ENCODE measurements at places on chromosomes 11 and 22.

- peak; percentile 47 for DNase-seq
These were observed 87.2 kb downstream of the KCNC1 start for GRCh38 chr11:17821648-17822400.

DNA sequence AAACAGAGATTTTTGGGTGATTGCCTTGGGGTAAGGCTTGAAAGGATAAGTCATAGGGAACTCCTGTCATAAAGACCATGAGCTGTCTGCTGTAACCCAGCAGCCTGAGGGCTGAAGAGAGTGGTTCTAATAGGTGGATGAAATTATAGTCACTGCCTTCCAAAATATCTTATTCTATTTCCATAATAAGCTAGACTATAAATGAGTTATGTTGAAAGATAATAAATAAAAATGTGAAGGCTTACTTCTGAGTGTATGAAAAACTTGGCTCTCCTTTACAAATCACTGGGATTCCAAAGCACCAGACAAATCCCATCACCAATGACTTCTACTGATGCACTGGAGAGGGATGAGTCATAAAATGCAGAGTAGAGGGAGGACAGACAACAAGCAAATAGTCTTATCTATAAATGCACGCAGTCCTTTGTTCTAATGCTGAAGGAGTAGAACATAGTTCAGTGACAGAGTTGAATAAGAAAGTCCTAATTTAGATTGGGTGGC is 775.0 kb upstream of the LRRC4C start:
- DNase-seq: peak; percentile 98

- no peak for DNase-seq
These were observed 72.1 kb upstream of the SLC25A18 start for GRCh38 chr22:17491090-17491640.

DNA sequence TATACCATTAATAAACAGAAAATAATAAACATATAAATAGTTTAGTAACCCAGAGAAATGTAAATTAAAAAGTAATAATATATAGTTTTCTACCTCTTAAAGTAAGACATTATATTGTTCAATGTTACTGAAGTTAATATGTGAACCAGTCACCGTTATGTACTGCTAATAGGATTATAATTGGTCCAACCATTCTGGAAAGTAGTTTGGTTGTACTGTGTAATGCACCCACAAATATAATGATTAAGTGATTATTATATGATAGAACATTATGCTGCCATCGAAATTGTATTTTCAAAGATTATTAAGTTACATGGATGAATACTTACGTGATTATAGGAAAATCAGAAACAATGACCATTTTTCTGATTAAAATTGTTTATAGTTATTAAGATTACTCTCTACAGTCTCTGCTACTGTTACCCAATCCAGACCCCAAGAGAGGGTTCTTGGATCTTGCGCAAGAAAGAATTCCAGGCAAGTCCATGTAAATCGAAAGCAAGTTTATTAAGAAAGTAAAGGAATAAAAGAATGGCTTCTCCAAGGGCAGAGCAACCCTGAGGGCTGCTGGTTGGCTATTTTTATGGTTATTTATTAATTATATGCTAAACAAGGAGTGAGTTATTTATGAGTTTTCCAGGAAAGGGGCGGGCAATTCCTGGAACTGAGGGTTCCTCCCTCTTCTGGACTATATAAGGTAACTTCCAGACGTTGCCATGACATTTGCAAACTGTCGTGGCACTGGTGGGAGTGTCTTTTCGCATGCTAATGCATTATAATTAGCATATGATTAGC is 50.1 kb downstream of the ACER3 start:
- no peak for DNase-seq

DNA sequence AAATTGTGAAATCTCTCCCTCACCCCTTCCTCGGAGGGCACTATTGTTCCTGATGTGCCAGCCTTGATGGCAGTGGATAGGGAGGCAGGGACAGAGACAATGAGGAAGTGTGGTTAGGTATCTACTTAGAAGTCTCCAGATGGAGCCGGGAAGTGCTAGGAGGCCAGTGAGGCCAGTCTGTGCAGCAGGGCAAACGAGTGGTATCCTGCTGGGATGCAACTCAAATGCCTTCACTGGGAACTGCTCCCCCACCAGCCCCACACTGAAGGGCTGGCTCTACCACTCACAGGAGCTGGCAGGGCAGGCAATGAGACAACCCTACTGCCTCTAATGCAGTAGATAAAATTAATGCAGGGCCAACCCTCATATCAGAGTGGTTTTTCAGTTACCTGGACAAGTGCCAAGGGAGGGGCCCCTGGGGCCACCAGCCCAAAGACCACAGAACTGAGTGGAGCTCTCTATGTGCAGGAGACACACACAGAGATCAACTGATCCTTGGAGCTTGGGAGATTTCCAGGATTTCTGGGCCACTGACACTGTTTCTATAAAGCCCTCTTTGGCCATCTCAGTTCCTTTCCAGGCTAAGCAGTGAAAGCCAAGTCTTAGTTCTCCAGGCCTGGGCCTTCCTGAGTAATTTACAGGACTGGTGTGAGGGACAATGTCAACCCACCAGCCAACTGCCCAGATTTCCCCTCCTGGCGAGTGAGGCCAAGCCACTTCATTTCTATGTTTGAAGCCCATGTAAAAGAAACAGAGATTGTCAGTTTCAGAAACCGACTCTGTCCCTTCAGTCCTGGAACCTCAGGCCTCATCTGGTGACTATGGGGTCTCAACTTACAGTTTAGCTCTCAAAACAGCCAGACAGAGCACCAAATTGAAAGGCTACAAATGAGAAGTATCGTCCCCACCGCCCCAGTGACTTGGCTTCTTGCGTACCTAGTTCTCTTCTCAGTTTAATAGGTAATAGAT is 4.1 kb downstream of the MIF start:
- no peak for DNase-seq

- peak; percentile 14 for DNase-seq
These were observed 200.3 kb upstream of the MPPED2 start for GRCh38 chr11:30786256-30787110.

DNA sequence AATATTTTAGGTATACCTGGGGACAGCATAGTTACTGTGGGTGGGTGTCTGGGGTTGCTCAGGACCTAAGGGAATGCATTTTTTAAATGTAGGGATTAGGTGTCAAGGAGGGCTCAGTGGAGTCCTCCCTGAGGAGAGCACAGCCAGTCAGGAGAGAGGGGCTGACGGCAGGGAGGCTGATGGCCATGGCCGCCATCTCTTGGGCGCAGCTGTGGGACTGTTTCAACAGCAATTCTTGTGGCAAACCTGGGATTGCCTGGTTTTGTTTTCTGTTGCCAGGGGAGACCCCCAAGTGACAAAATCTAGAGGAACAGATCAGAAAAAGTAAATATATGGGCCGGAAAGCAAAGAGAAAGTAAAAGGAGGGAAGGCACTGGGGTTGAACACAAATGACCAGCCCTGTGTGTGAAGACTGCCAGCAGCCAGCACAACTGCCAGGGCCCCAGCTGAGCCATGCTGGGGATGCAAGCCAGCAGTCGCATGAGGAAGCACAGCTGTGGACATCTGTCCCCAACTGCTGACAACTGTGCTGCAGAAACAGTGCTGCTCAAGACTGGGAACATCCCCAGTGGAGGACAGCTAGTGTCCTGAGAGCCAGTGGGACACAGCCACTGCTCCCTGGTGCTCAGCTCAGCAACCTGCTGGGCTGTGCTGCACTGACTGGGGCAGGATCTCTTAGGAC is 10.5 kb downstream of the MIF start:
- DNase-seq: no peak

DNA sequence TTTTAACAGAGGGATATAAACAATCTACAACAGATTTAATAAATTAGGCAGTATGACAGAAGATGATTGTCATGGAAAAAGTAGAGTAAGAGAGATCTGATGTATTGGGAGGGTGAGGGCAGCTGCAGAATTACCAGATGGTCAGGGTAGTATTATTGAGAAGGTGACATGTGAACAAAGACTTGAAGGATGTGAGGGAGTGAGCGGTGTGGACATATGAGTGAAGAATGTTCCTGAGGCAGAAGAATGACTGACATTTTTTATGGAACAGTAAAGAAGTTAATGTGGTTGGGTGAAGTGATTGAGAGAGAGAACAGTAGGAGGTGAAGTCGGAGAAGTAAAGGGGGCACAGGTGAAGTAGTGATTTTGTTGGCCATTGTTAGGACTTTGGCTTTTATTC is 42.4 kb upstream of the HIPK3 start:
- no peak for DNase-seq

GRCh38 chr22:20510811-20511577 is 3.6 kb downstream of the MED15 start:
- DNase-seq: no peak

- DNase-seq: no peak
These were observed 86.5 kb downstream of the FAM76B start for GRCh38 chr11:95703049-95703448.

DNA sequence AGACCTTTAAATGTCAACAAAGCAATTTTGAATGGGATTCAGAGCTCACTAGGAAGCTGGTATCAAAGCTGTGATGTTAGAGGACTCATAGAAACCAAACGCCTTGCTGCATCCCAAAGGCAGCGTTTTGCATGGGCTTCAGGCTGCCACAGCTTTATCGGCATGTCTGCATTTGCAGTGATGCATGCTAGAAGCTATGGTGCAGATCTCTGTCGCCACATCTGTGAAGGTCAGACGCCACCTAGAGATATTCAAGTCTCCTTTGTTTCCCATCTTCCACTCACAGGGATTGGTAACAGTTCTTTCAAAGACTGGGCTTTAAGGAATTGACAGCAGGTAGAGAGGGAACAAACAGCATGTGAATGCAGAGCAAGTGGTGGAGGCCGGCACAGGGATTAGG is 47.8 kb downstream of the NTM start:
- DNase-seq: no peak

DNA sequence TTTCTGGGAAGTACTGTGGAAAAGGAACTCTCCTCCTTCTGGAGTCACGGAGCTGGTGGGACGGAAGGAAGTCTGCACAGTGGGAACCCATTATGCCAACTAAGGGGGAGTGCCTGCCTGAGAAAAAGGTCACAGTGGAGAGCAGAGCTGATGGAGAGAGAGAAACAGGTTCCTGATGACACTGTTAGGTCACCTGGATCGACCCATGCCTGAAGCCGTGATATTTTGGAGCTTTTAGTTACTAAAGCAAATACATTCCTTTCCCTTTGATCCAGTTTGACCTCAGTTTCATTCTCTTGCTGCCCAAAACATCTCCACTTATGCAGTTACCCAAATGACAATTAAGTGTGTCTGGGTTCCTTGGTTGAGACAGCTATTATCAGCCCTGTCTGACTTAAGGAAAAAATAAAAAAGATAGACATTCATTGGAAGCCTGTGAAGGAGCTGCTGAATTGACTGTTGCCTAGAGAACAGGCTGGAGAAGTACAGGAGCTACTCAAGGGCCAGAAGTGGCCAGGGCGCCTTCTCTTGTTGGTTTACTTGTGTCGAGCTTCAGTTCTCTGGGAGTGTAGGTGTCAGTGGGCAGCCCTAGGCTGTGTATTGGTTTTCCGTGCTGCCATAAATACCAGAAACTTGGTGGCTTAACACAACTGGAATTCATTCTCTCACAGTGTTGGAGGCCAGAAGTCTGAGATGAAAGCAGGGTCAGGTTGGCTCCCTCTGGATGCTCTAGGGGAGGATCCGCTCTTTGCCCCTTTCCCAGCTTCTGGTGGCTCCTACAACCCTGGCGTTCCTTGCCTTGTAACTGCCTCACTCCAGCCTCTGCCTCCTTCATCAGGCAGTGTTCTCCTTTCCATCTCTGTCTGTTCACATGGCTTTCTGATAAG is 13.6 kb downstream of the MRGPRD start:
- DNase-seq: no peak

DNA sequence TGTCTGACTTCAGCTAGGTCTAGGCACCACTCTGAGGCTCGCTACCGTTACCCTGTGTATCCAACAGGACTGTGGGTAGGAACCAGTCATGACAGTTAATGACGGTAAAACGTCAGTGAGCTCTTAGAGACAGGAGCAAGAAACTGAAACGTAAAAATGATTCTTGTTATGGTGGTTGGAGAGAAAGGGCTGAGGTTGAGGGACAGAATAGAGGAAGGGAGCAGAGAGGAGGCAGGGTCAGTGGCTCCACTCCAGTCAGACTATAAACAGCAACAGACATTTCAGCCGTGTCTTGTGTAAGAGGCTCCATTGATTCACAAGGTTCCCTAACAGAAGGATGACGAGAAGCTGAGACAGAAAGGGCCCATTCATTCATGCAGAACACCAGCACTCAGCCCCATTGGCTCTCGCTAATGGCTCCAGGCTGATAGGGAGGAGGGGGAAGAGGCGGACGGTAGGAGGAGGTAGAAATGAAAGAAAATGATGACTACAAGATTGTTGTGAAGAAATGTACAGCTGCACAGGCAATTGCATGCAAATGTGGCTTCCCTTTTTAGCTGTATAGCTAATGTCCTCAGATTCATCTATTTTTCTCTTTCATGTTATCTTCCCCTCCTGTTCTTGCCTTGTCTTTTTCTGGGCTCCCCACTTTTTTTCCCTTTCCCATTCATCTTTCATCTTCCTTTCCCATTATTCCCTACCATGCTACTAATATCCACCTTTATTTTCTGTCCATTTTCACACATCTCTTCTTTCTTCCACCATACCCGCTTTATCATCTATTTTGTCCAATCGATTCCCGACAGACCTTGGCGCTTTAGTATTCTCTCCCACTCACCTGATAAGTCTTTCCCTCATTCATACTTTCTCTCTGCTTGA is 34.3 kb downstream of the ETS1 start:
- peak; percentile 45 for DNase-seq

DNA sequence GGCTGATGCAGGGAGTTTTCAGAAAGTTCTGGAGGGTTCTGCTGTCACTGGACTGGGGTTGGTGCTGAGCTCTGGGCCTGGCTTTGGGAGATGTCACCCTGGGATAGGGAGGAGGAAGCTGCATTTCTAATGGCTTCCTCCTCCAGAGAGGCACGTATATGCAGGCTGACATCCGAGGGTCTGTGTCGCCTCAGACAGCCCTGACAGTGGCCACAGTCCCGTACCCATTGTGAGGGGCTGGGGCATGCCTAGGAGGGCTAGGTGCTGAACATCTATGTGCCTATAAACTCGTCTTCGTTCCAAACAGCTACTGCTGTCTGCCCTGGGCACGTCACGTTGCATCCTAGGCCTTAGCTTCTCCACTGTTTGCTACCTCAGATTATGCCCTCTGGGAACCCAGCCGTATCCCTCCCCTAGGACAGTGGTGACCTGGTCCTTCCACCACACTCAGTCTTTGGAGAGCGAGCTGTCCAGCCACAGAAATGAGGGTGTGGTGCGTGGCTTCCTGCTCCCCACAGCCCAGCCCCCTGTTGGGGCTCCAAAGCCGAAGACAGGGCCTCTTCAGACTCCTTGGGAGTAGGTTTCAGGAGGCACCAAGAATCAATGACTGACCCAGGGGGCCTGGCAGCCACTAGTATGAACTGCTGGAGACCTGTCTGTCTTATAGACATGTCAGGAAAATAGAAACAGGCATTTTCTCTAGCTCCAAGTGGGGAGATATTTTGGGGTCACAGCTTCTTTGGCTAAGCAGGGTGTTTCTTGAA is 26.4 kb downstream of the ADAMTS15 start:
- no peak for DNase-seq

Data from astrocyte (in vitro differentiated cells and primary cell).